ENCODE measurements at places on chromosomes 16 and 17.

- DNase-seq, result no peak
Observed at GRCh38 chr17:18021372-18021771, 17.6 kb downstream of the ATPAF2 start.

- no peak for DNase-seq
Observed at GRCh38 chr17:63414222-63414621, 31.9 kb downstream of the CYB561 start.

GRCh38 chr17:31537565-31538011, 146.1 kb downstream of the RAB11FIP4 start:
- no peak for DNase-seq

GRCh38 chr16:11716336-11716735, 26.3 kb downstream of the TXNDC11 start:
- no peak for DNase-seq

DNA sequence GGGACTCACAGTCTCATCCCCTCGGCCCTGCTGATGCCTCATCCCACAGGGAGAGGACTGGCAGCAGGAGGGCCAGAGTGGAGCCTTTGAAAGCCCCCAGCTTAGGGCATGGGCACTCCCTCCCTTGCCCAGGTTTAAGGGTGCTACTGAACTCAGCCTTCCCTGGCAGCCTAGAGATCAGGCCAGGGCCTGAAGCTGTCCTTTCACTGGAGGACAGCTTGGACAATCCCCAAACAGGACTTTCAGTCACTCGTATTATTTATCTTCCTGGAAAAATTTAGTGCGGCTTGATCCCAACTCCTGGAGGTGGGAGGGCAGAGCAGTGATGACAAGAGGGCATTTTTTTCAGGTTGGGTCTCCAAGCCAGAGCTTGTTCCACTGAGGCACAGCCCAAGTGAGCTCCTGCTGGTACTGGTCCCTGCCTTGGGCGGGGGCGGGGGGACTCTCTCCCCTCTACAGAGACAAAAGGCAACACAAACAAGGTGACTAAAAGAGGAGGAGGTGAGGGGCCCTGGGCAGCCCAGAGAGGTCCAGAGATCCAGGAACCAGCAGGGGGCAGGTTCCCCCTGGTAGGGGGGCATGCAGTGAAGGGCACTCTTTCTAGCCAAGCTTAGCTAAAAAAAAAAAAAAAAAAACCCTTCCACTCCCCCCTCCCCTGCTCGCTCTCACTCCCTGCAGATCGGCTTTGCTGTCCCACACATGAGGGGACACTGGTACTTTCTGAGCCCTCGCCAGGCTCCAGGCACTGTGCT, 1.7 kb downstream of the ZNF385C start:
- no peak for DNase-seq

DNA sequence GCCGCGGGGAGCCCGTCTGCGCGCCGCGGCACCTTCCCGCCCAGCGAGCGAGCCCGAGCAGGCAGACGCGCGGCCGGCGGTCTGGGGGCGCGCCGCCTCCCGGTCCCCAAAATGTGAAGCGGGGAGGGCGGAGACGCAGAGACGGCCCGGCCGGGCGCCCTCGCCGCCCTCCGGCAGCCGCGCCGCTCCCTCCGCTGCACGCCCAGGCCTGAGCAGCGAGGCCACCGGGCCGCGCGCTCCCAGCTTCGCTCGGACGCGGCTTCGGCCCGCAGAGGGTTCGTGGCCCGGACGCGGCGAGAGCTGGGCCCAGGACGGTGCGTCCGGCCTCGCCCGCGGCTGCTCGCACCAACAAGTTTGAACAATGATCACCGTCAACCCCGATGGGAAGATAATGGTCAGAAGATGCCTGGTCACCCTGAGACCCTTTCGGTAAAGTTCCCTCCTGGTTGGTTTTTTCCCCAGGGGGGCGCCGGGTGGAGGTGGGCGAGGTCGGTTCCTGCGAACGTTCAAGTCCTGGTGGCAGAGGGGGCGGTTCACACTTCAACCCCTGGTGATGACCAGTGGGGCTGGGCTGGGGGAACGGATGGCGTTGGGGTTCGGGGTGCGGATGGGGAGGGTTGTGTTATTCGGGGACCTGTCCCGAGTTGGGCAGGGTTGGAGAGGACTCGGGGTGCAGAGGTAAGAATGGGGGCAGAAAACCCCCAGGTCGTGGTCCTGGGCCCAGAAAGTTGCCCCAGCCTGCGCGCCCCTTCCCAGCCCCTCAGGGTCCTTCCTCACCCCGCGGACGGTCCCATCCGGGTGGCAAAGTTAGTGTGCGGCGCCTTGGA, 678 bp downstream of the MGAT5B start:
- DNase-seq, result no peak

DNA sequence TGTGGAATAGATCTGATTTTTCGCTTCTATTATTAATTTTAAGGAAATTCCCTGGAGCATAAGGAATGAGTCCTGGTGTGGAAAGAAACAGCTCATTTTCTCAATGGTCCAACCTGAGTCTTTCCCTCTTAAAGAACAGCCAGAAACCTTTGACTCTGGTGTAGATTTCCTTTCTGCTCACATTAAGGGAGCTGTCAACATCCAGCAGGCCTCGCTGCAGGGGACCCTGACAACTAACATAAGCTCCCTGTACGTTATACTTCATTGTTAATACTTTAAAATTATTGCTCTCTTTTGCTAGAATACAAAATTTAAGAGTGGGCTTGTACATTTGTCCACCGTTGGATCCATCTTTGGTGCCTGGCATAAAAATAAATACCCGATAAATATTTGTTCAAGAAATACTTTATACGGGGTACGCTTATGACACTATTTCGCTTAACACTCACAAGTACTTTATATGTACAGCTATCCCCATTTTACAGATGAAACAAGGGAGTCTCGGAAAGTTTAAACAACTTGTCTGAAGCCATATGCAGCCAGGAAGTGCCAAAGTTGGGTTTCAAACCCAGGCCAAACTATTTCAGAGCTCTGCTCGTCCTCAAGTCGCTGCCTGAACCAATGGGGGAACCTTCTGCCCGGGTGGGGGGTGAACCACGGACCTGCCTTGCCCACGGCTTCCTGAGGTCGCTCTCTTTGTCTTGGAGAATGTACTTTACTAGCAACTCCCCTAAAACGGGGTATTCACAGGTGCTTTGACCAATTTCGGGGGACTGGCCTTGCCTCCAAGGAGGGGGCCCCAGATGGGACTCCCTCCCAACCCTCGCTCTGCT, 611 bp downstream of the SMARCE1 start:
- DNase-seq, result no peak

GRCh38 chr17:14672830-14673229, 371.9 kb downstream of the HS3ST3B1 start:
- DNase-seq, result no peak

- no peak for DNase-seq
Observed at GRCh38 chr17:50534222-50534978, 1.9 kb downstream of the EPN3 start.

DNA sequence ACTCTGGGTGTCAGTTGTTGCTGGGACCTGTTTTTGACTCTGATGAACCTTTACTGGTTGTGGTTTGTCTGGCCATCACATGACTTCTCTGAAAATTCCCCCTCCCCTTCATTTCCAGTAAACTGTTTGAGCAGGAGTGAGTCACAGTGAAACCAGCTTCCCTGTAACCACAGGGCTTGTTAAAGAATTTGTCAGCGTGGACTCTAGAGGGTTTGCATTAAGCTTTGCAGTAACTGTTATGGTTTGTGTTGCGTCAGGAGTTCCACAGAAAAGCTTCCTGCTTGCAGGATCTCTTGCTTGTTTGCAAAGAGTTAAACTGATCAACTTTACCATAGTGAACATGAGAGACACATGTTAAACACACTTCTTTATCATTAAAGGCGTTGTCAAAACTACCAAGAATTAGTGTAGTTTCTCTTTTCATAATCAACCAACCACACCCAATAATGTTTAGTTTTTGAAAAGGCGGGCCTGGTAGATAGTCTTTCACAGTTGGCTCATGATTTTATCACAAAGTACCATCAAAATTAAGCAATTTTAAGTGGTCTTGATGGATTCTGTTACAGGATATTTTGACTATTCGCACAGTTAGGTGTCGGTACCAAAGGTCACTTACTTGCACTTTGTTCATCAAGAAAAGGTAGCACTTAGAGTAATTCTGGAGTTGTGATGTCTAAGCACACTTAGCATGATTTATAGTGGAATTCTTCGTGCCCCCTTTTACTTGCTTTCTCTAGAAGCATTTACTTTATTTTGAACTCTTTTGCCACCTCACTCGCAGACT, 79.3 kb downstream of the VMP1 start:
- peak; percentile 89 for DNase-seq

- no peak for DNase-seq
Observed at GRCh38 chr17:57410169-57410568, 153.8 kb downstream of the MSI2 start.

DNA sequence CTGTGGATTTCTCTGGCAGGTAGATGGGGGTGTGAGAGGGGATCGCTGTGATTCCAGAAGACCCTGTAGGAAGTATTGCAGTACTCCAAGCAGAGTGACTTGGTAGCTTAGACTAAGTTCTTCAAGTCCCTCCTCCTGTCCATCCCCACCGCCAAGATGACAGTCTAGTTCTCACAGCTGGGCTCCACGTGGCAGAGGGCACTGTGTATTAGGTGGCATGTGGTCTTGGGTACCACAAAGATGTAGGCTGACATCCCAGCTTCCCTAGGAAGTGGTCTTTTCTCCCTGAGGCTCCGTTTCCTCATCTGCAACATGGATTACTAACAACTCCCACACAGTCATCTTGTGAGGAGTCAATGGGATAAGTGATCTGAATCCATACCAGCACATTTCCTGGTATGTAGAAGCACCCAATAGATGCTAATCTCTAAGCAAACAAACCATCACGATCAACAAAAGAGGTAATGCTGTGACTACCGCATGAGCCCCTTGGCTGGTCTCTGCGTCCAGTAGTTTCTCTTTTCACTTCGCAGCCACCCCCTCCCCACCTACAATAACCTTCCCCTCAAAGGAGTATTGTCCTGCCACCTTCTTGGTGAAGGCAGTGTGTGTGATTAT, 349.1 kb upstream of the EEF2KMT start:
- no peak for DNase-seq

GRCh38 chr16:57483725-57484514, 2.4 kb downstream of the DOK4 start:
- no peak for DNase-seq

- DNase-seq, result no peak
Observed at GRCh38 chr17:19857640-19858039, 10.1 kb downstream of the ULK2 start.

- DNase-seq, result no peak
Observed at GRCh38 chr17:47363171-47363570, 39.4 kb downstream of the EFCAB13 start.

DNA sequence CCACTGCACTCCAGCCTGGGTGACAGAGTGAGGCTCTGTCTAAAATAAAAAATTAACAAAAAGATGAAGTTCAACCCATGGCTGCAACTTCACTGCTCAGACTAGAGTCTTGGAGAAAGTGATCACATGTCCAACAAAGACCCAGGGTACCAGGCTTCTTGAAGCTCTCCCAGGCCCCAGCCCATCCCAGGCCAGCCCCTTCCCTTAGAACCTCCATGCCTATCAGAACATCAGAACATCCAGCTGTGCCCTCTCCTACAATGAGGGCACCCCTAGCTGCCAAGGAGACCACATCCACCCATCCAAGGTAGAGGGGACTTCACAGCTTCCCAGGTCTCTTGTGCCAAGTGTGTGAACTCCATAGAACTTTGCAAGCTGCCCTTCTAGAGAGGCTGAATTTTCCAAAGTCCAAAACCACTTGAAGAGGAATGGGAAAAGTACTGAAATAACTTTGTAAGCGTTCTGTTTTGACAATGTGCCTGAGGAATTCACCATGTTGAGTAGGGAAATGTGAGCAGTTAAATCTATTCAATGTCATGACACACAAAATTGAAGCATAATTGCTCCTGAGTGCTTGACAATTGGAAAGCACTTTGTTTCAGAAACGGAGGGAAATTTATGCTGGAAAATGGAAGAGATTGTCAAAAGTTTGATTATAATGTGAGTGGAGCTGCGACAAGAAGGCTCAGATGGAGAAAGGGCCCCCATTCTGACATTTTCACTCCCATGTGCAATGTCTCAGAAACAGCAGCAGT, 230.4 kb downstream of the ZNF423 start:
- DNase-seq, result no peak

DNA sequence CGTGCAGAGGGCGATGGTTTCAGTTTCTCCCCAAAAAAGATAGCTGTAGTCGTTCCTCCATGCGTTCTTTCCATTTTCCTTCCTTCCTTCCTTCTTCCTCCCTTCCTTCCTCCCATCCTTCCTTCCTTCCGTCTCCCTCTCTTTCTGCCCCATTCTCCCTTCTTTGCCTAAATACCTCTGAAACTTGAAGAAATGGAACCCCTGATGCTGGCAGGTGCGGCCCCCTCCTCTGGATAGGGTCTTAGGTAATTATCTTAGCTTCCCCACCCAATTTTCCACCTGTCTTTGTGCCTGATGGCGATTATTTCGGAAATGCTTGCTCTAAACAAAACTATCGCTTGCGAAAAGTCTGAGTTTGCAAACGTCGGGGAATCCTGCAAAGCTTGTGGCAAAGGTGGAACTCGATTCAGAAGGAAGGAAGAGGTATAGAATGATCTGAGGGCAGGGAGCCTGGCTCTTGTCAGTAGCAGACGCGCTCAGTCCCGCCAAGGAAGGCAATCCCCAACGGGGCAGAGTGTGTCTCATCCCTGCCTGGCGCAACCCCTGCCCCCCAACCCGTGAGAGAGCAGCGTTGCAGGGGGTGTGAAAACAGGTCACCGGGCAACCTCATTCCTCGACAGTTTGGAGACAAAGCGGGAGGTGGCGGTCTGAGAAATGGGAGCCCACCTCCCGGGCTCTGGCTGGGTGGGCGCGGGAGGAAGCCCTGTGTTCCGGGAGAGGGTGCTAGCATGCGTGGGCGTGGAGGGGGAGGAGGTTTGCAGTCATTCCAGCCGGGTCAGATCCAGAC, 2.9 kb upstream of the CBX8 start:
- no peak for DNase-seq

DNA sequence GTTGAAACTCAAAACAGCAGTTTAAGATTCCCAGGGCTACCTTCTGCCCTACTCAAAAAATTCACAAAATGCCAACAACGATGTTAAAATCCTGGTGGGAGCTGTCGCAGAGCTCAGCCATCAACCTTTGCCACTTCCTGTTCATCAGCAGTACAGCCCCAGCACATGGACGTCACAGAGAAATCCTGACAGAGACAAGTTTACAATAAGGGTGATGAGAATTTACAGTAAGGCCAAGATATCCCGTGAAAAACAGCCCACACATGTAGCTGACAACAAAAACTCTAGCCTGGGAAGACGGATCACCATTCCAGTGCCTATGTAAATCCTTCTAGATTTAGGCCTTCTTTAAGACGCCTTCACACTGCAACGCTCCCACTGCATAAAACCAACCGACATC, 18.8 kb downstream of the USP22 start:
- DNase-seq, result no peak

GRCh38 chr16:28292731-28293600, 641 bp downstream of the SBK1 start:
- no peak for DNase-seq

- no peak for DNase-seq
Observed at GRCh38 chr17:78766225-78766624, 15.8 kb downstream of the CYTH1 start.
